ENCODE measurements at places on chromosomes 5 and 9. TPM values are rescaled to one million over a fixed set of nuclear protein-coding genes. Genes with fewer than 3 reads are reported as not detected.

- DNase-seq = peak; percentile 61
Measured at GRCh38 chr9:70602321-70603019, 188.0 kb upstream of the KLF9 start.

- no peak for DNase-seq
Measured at GRCh38 chr5:162882629-162883028, 554.8 kb upstream of the CCNG1 start.

The PCDHA9 gene
- 0.68 TPM for total RNA-seq

DNA sequence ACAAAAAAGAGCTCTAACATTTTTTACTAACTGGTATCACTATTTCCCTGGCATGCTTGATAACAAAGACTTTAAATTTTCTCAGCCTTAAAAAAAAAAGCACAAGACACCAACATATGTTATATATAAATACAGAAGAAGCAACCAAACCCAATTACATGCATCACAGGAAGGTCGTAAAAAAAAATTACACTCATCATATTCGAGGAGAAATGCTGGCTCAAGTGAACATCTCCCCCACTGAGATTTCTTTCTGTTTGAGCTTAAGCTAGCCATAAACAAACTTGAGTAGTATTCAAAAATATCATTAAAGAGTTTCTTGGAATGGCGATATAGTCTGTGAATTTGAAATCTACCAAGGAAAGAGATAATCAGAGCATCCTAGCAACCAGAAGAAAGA lies 7.5 kb upstream of the MSH3 start:
- DNase-seq = no peak

The SKIC3 gene
- 53.8 TPM for total RNA-seq

The UGT3A1 gene
- not detected for total RNA-seq

- DNase-seq = no peak
Measured at GRCh38 chr9:96199006-96199405, 103.0 kb downstream of the HSD17B3 start.

- no peak for DNase-seq
Measured at GRCh38 chr5:54098267-54098666, 212.1 kb downstream of the ARL15 start.

DNA sequence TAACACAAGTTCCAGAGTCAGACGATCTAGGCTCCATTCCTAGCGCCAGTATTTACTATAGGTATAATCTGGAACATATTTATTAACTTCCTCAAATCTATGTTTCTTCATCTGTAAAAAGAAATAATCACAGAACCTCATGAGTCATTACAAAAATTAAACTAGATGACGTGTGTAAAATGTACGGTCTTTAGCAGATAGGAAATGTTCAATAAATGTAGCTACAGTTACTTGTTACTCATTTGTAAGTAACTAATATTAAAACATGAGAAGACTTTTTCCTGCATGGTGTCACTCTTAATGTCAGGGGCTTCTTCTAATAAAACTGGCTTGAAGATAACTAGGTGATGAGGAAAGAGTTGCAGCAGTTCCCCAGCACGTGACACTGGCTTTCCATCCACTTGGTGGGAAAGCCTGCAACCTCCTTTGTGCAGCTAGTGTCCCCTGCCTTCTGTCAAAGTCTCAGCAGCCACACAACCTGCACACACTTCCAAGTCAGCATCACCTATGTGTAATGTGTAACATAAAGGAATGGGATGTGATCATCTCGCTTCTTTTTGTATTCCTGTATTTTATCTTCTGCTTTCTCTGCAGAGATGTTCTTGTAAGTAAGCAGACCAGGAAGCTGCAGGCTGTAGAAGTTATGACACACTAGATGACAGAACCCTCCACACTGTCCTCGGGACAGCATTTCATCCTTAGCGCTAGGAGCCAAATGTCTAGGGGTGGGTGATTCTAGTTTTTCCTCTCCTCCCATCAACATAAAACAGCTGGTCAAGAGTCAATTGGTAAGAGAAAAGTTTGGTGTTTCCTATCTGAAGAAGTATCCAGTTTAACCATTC lies 1.8 kb upstream of the JAKMIP2 start:
- DNase-seq = no peak

DNA sequence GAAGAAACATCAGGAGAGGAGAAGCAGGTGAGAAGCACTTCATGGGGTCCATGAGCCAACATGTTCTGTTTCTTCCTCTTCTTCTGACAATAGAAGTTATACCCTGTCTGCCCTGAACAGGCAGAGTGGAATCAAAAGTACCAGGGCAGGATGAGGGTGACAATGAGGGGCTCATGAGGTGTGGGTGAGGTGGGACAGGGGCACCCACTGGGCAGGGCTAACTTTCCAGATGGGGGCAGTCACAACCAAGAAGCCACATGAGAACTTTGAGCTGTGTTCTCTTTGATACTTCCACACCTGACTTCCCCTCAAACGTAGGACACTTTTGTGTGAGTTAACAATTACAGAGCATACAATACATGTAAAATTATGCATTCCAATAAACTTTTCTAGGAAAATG lies 92.7 kb downstream of the LHFPL2 start:
- DNase-seq = no peak

The PCDHB7 gene
- 0.37 TPM for total RNA-seq

DNA sequence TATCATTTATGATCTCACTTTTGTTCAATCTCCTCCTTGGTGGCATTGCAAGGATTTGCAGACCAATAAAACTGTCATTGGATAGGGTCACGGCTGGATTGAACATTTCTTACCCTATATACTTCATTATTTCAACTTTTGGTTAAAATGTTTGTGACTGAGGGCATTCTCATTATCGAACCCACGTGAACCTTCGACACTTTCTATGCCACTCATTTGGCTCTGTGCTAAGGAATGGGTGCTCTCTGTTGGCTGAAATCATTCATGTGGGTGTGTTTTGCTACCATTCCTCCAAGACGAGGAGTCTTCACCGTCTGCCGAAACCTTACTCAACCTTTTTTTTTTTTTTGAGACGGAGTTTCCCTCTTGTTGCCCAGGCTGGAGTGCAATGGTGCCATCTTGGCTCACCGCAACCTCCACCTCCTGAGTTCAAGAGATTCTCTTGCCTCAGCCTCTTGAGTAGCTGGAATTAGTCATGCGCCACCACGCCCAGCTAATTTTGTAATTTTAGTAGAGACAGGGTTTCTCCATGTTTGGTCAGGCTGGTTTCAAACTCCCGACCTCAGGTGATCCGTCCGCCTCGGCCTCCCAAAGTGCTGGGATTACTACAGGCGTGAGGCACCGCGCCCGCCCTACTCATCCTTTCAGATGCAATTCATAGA lies 62.5 kb downstream of the CSNK1A1 start:
- peak; percentile 36 for DNase-seq

DNA sequence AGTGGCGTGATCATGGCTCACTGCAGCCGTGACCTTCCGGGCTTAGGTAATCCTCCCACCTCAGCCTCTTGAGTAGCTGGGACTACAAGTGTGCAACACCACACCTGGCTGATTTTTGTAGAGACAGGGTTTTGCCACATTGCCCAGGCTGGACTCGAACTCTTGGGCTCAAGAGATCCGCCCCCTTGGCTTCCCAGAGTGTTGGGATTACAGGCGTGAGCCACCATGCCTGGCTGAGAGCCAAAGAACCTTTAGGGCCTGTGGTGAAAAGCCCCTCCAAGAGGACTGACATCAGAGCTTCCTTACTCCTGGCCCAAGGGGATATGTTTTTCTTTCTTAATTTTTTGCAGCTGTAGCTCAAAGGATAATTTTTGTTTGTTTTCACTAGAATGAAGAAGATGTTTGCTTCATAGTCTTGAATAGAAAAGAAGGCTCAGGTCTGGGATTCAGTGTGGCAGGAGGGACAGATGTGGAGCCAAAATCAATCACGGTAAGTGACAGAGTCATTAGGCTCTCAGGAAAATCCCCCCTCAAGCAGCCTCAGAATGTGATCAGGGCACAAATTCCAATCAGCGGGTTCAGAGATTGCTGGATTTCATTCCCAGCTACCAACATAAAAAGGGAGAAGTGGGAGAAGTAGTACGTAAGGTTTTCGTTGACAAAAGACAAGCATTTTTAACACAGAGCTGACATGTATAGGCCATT lies 77.1 kb downstream of the GOLPH3 start:
- DNase-seq = no peak

GRCh38 chr9:36991516-36992134 lies 42.4 kb downstream of the PAX5 start:
- DNase-seq = no peak

DNA sequence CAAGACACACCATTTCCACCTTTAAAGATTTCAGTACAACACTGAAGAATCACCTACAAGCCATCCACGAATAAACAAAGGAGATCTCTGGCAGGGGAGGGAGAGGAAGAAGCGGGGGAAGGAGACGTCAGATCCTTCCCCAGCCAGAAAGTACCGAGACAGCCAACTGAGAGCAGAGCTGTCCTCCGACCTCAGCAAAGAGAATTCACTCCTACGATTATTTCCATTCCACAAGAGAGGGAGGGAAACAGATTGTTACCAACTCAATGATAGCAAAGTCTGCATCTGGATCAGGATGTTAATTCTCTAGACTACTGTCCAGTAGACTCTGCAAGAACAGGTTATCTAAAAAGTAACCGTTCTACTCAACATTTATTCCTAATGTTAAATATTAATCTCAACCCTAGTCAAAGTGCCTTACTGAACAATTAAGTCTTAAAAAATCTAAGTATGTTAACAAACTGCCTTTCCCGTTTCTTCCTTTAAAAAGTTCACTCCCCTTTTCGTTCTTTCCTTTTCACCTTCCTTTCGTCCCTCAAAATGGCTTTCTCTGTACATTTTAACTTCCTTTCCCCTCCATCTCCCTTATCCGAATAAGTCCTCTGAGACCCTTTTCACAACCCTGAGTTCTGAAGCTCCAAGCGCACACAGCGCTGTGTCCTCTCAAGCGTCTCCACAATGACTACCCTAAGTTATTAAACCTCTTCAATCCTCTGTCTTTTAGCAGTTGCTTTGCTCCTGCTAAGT lies 1.4 kb downstream of the CHD1 start:
- peak; percentile 59 for DNase-seq

The SAXO1 gene
- total RNA-seq = not detected

GRCh38 chr9:127635201-127635735 lies 23.2 kb downstream of the STXBP1 start:
- DNase-seq = no peak

DNA sequence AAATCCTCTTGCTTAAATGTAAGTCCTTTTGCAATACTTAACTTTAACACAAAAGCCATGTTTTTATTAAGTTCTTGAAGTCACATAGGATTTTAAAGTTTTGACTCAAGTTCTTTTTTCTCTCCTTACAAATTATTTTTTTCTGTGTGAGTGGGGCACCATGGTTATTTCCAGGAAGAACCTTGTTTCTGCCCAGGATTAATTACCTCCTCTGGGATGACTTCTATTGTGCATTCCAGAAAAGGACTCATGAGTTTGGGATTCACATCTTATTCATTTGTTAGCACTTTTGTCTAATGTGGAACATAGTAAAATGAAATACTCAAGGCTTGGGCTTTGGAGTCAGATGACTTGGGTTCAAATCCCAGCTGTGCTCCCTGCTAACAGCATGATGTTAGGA lies 421.4 kb upstream of the WWC1 start:
- no peak for DNase-seq

GRCh38 chr9:131587331-131587730 lies 42.0 kb downstream of the PRRT1B start:
- no peak for DNase-seq

DNA sequence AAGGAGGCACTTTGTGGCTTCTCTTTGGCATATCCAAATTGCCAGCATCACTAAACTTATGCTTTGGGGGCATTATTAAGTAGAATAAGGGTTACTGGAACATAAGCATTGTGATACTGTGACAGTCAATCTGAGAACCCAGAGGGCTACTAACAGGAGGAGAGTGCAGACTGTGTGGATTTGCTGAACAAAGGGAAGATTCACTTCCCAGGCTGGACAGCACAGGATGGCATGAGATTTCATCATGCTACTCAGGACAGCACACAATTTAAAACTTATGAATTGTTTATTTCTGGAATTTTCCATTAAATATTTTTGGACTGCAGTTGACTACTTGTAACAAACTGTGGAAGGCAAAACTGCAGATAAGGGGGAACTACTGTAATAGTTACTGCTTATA lies 212.5 kb downstream of the TMC1 start:
- no peak for DNase-seq

GRCh38 chr5:10935536-10935935 lies 174.5 kb upstream of the DAP start:
- DNase-seq = no peak

The FGFR4 gene
- total RNA-seq = 86.2 TPM

The PDE8B gene
- 0.68 TPM for total RNA-seq

DNA sequence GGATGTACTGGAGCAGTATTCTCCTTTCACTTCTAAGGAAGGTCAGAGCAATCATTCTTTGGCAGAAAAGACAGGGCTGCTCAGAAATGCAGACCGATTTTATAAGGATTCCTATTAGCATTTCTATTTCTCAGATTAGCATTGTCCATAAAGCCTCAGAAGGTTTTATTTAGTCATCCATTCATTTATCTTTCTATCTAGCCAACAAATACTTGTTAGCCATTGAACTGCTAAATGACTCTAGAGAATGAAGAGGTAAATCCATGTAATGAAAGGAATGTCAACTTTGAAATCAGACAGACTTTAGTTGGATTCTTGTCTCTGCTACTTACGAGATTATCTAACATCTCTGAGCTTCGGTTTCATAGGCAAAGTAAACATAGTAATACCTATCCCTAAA lies 165.2 kb downstream of the SLC25A46 start:
- no peak for DNase-seq

DNA sequence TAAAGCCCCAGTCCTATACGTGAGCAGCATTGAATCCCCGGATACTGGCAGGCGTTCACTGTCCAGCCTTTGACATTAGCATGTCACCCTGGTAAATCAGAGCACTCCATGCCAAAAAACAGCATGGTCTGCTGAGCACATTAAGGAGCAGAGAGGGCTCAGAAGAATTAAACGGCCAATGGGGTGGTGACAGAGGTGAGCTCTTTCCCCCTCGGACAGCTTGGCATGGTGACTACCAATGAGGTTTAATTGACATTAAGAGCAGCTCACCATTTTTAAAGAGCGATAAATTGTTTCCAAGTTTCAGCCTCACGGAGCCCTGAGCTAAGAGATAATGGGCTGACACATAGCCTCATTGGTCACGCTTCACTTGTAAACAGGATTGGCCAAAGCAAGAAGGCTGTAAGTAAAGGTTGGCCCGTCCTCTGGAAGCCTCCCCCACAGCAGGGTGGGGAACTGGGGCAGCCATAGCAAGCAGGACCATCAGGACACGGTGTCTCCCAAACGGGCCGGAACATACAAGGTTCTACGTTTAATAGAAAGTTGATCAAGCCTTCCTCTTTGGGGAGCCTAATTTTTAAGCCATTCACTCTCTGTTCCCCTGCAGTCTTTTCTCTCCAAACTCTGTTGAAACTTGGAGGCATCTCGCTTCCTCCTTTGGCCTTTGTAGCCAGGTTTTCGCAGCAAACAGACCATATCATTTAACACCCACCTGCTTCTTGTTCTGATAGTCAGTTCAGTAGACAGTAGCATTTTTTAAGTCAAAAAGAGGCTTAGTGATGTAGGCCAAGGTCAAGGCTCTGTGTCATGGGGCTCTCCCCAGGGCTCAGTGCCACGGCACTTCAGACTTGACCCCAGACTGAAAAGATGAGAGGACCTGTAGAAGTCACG lies 25.9 kb downstream of the QRFP start:
- no peak for DNase-seq

The IRX4 gene
- not detected for total RNA-seq

All from transverse colon (tissue), 4 donors.